ENCODE measurements at places on chromosomes 5 and 9.

- DNase-seq = peak; percentile 40
Observed at GRCh38 chr5:147369742-147370374, 135.0 kb downstream of the STK32A start.

- peak; percentile 48 for DNase-seq
Observed at GRCh38 chr9:126723807-126724172, 81.0 kb upstream of the ZBTB43 start.

DNA sequence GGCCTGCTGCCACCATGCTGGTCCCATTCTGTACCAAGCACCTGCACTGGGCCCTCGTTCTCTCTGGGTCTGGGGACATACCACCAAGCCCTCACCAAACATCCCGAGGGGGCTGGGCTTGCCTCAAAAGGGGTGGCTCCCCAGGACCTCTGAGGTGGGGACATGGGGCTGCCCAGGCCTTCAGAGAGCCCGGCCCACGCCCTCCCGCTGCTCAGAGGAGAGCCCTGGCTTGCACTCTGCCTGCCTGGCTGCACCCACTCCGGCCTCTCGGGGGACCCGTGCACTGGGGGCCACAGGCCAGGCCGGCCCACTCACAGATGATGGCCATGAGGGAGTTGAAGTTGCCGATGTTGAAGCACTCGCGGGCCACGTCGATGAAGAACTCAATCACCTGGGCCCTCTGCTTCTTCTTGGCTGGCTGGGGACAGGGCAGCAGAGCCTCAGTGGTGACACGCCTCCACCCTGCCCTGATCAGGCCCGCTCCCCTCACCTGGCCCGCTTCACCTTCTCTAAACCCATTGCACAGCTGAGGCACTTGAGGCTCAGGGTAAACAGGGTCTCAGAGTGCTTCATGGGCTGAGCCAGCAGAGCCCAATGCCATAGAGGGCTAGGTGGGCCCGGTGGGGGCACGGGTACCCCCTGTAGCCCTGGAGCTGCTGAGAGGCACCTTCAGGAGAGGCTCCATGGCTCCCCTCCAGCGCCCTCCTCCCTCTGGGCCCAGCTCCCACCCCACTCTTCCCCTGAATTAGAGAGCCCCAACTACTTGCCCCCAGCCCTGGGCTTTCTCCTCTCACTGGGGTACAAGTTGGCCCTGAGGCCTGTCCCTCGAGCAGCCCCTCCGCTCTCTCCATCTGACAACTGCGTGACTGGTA lies 47.7 kb upstream of the RNF130 start:
- DNase-seq = no peak

DNA sequence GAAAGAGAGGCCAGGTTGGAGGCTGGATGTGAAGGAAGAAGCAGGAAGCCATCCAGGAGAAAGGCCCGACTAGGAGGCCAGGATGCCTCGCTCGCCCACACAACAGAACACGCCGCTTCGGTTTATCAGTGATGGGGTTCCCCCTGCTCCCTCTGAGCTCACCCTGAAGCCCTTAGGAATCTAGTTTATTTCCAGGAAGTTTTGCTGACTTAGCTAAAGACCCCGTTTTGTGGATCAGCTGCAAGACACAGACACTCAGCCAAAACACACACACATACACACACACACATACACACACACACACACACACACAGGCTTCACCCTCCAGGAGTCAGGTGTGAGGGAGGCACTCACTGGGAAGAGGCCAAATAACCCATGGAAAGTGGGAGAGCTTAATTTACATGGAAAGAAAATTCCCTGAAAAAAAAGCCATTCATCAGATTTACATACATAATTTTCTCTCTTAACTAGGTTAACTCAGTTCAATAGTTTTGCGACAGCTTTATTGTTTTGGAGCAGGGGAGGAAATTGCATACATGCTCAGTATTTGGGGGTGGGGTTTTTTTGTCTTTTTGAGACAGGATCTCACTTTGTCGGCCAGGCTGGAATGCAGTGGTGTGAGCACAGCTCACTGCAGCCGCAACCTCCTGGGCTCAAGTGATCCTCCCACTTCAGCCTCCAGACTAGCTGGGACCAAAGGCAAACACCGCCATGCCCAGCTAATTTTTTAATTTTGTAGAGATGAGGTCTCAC lies 92.7 kb upstream of the HAND1 start:
- DNase-seq = no peak

GRCh38 chr5:126462239-126463014 lies 39.2 kb downstream of the GRAMD2B start:
- no peak for DNase-seq

DNA sequence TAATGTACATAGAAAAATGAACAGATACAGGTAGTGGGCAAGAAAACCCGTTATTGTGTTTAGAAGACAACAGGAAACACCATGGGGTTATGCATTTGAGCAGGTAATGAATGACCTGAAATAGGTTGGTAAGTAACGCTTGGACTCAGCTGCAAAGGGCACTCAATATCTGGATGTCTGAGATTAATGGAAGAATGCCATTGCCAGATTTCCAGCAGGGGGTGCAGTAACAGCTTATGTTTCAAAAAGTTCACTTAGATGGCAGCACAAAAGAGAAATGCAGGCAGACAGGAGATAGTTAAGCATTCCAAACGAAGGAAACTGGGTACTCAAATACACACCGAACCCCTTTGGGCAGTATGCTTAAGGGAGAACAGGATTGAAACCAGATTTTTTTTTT lies 285.5 kb upstream of the VLDLR start:
- no peak for DNase-seq

GRCh38 chr9:34558919-34559623 lies 30.5 kb downstream of the CNTFR start:
- DNase-seq = no peak

GRCh38 chr9:121858788-121859187 lies 207.4 kb downstream of the DAB2IP start:
- no peak for DNase-seq

DNA sequence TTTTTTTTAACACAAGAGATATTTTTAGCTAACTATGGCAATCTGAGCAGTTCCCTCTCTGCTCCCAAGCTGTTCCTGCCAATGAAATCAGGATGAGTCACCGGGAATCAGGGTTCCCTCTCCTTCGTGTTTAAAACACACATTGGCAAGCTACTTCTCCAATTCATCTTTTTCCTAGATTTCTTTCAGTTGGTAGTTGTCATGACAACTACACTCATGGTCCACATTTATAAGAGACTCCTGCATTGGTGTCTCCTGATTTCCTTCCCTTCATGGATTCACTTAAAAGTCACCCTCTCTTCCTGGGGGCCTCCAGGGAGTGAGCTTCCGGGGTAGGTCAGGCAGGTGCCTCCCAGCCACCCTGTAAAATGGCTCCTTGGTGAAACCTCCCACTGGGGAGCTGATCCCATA lies 72.3 kb upstream of the NIPAL4 start:
- no peak for DNase-seq

DNA sequence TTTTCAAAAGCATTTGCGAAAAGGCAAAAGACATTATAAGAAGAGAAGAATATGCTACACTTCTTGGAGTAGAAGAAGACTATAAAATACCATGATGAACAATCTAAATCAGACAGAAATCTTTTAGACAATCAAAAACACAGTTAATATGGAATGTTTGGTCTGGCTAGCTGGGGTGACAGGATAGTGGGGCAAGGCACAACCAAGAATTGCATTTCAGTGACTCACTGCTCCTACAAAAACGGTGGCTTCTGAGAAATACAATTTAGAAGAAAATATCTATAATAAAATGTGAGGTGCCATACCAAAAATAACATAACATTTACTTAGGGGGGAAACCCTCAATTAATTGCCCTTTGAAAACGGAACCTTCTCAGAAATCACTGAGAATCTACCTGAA lies 363.4 kb downstream of the NPR3 start:
- DNase-seq = no peak

GRCh38 chr9:7408845-7409244 lies 390.7 kb downstream of the DMAC1 start:
- DNase-seq = no peak

- peak; percentile 86 for DNase-seq
Observed at GRCh38 chr5:66595756-66596635, at the start of gene MAST4. TSS of gene MAST4 (plus strand) at chr5:66596393. CDS start at chr5:66596656, 263 bp downstream.

- no peak for DNase-seq
Observed at GRCh38 chr9:135455401-135456030, 24.1 kb upstream of the PPP1R26 start.

DNA sequence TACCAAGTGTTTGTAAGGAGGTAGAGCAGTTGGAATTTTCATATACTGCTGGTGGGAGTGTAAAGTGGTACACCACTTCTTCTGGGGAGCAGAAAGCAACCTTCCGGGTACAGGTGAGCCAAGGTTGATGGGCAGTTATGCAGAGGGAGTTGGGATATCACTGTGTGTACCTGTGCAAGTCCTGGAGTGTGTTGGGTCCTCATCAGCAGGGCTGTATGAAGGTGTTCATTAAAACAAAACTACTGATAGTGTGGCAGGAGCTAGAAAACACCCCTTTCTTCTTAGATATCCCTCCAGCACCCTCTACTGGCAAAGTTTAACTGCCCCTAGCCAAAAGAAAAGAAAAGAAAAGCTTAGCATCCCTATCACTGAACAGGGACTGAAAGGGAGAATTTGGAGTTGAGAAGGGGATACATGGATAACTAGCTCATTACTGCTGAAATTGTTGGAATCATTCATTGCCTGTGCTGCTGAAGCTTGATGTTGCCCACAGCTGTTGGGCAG lies 10.7 kb downstream of the MARCHF6 start:
- peak; percentile 70 for DNase-seq

All from NCI-H748 treated with DMSO at 0.1 percent for 48 hours (cell line).